ENCODE measurements at places on chromosomes 1 and 21.

DNA sequence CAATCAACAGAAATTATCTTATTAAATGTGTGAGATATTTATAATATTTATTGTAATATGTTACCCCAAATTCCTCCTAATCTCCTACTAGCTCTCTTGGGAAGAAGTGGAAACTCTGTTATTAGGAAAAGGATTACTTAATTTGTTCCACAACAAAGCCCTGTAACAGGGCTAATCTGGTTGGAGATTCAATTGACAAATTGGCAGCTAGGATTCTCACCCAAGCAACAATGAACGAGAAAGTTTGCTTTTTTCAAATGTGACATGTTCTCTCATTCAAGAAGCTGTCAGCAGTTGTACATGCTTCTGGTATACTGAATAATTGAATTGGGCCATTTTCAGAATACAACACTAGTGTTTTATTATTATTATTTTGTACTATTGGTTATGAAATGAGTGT, 367.9 kb upstream of the ADGRL4 start:
- no peak for DNase-seq

DNA sequence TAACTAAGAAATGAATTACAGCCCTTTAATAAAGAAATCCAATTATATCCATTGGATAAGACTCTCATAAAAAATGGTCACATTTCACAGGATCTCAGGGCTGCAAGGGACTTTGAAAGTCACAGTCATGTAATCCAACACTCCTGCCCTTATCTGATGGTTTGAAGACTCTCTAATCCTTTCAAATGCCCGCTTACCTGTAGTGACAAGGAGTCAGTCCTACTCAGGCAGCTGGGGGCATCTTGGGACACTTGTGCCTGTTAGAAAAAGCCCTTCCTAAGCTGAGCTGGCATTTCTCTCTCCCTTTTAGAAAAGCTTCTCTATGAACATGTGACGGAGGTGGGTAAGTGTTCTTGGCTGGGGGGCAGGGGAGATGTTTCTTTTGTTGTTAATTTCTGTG, 11.0 kb upstream of the ZNF691 start:
- DNase-seq: no peak

DNA sequence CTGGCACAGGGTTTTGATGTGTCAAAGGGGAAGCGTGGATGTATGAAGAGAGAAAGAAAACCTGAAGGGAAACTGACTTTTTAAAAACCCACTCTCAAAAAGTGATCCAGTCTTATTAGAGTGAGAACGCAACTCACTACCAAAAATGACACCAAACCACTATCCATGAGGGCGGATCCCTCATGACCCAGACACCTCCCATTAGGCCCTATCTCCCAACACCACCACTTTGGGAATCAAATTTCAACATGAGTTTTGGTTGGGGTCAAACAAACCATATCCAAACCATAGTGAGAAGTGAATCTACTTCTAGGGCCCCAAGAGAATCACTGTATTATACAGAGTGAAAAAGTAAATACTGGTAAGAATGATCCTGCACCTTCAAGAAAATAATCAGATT, 53.5 kb downstream of the FNBP1L start:
- no peak for DNase-seq

DNA sequence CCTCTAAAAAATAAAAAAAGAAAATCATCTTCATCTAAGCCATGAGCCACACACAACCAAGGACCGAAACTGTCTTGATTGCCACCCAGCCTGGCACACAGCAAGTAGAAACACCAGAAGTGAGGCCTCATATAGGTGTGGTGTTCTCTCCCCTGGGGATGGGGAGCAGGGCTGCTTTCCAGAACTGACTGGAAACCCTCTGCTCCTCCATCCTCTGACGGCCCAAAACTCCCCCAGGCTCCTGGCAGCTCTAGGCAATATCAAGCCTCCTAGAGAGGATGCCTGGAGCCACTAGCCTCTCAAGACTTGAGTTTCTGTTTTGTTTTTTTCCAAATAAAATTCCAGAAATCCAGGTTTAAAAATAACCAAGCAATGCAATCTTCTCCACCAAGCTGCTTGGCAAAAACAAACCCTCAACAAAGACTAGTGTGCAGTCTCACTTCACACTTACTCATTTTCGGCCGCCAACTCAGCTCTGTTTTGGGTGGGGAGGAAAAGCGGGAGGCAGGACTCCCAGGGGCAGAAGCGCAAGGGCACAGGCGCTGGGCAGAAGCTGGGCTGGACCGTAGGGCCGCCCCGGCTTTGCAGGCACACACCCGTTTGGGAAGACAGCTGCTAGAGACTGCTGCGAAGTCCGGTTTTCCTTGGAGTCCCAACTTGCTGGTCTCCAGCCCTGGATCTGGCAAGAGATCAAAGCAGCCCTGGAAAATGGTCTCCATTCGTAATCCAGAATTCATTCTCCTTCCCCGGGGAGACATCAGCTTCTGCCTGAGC, 78.2 kb upstream of the CAPZB start:
- no peak for DNase-seq

- no peak for DNase-seq
Measured at GRCh38 chr1:15680561-15681348, 3.4 kb upstream of the PLEKHM2 start.

- DNase-seq: no peak
Measured at GRCh38 chr21:42584296-42584641, 69.2 kb upstream of the PDE9A start.

GRCh38 chr1:92367496-92367895, 68.6 kb downstream of the RPAP2 start:
- DNase-seq: no peak

GRCh38 chr1:233675446-233675845, 61.5 kb downstream of the KCNK1 start:
- no peak for DNase-seq

DNA sequence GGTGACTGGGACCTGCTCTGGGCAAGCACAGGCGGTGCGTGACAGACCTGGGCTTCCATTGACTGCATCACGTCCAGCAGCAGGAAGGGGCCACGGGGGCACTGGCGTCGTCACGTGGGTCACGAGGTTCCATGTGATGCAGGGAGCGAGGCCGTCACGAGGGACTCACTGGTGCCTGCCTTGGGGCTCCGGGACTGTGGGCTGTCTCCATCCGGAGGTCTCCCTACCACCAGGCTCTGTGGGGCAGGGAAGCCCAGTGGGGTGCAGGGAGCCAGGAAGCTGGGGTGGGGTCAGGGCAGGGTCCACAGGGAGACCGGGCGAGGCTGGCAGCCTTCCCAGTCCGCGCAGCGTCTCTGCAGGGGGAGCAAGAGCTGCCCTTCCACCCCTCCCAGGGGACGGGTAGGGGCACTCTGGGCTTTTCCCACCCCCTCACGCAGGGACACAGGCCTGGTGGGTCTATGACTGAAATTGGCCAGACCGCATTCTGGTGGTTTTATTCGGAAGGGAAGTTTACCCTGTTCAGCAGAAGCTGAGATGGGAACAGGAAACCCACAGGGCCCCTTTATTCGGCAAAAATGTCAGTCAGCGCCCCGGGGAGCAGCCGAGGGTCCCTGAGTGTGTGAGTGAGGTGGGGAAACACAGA, 416 bp upstream of the TNFRSF14 start:
- DNase-seq: peak; percentile 64

GRCh38 chr1:39676948-39677548, 5.1 kb upstream of the NT5C1A start:
- no peak for DNase-seq

- no peak for DNase-seq
Measured at GRCh38 chr21:45698493-45699184, 55.1 kb downstream of the PCBP3 start.

DNA sequence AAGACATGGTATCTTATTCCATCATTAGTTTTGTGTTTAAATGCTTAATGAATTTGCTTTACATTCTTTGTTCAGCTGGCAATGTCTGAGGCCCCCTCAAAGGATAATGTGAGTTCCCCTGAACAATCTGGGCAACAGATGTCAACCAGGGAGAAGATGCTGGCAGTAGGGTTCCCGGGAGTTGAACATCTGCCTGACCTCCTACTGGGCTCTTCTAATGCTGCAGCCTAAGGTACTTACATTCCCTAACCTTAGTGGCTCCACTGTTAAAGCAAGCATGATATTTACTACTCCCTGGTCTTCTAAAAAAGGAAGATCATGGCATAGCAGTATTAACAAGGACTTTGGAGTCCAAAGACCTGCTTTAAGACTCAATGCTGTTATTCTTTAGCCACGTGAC, 574.9 kb upstream of the NR5A2 start:
- DNase-seq: no peak

GRCh38 chr1:40305451-40305850, 11.6 kb downstream of the COL9A2 start:
- DNase-seq: no peak

GRCh38 chr1:192557841-192558595, 17.6 kb upstream of the RGS1 start:
- no peak for DNase-seq

DNA sequence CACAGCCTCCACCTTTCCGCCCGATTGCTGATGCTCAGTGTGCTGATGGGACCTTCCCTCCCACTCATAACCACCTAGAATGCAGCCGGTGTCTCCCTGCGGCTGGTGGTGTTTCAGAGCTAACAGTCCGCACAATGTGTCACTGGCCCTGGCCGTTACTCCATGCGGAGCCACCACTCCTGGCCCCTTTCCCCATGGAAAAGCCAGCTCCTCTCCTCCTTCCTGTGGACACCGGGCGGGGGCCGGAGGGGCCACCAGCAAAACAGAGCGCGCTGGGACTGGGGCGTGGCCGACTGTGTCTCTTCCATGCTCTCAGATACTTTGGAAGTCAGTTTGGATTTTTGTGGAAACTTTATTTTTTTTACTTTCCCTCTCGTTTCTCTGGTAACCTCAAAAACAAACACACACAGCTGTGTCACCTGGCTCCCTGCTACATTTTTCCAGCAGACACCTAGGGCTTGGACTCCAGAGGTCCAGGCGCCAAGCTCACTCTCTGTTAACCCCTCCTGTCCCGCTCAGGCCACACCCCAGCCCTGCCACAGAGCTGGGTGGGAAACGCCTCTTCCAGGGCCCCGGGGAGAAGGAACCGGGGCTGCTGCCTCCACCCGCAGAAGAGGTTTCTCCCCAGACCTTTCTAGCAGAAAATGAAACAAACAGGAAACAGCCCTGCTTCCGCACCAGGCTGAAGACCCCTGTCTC, 32.5 kb upstream of the COL6A2 start:
- DNase-seq: no peak

DNA sequence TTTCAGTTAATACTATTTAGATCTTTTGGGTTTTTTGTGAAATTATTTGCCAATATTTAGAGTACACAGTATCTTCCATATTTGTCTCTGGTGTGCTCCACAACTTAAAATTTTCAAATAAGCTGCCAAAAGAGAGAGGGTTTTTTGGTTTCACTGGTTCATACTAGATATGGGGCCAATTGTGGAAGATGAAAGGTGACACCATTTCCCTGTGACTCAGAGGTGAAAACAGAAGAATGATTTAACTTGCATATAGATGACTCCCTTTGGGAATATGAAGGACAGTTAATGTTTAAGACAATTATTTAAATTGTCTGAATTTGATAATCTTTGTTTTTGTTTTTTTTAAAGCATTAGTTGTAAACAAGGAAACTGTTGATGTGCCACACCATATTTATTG, 37.5 kb downstream of the IVNS1ABP start:
- DNase-seq: no peak

GRCh38 chr21:31374395-31374794, 30.3 kb upstream of the TIAM1 start:
- no peak for DNase-seq

DNA sequence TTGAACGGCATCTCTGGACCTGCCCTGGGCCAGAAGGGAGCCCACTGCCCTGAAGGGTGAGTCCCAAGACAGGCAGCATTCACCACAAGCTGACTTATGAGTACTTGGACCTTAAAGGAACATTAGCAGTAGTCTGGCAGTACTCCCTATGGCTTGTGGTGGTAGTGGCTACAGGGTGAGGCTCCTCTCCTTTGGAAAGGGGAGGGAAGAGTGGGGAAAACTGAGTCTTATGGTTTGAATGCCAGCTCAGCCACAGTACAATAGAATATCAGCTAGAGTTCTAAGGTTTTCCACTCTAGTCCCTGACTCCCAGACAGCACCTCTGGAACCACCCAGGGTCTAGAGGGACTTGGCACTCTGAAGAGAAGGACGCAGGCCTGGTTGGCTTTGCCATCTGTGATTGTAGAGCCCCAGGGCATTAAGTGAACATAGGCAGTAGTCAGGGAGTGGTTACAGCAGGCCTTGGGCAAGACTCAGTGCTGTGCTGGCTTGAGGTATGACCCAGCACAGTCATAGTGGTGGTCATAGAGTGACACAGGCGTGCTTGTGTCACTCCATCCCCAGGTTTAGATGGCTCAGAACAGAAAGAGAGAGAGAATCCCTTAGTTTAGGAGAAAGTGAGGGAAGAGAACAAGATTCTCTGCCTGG, 31.0 kb downstream of the CD53 start:
- no peak for DNase-seq

GRCh38 chr1:23431431-23431830, 6.9 kb upstream of the TCEA3 start:
- DNase-seq: no peak

DNA sequence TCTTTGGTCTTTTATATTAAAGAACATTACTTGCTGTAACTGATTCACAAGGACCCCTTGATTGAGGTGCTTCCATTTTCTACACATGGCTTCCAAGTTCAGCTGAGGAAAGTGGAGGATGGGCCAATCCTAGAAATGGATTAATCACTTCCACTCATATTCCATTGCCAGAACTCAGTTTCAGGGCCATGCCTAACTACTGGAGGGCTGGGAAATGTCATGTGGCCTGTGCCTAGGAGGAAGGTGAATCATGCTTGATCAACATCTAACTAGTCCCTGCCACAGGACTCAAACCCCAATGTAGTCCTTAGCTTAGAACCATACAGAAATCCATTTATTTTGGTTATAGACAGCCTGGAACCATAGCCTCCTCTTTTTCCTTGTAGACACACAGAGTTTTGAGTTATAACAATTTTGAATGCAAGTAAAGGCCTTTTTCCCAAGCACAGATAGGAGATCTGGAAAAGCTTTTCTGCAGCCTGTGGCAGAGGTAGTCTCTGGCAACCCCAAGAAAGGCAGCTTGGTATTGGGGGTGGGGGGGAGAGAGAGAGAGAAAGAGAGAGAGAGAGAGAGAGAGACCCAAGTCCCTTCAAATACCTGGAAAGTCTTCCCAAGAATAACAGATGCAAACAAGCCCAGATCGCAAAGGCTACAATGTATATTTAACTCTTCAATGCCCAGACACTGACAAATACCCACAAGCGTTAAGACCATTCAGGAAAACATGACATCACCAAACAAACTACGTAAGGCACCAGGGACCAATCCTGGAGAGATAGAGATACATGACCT, 12.5 kb downstream of the MAST2 start:
- no peak for DNase-seq
